ENCODE measurements at places on chromosomes 3 and 15.

DNA sequence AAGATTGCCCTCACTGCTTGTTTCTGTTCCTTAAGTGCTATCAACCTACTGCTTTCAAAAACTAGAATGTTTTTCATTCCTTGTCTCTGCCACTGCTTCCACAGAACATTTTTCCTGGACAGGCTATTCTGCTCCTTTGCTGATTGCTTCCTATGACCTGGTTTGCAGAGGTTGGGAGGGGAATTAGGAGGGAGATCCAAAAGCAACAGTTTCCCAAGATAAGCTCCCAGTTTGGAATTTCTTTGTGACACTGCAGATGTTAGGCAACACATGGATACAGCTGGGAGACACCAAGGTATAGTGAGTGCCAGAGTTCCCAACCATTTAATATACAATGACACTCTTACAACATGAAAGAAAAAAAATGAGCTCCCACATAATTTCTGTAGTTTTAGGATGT, 1036.5 kb downstream of the ROBO2 start:
- DNase-seq = no peak
- no peaks in the 10 kb centered on the region for H3K27me3 ChIP-seq

DNA sequence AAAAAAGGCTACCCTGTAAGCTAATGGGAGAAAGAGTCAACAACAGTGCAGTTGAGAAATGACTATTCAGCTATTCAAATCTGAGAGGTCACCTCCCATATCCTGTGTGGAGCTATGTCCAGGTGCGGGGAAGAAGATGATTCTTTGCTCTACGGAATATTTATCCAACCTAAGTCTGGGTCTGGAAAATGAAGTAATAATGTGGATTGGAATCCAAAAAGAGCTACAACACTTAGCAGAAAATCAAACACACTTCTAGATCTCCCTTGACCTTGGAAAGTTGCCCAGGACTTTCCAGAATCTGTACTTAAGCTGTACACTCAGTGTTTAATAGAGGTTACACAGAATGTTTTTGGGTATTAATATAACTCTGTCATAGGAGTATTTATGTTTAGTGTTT, 251.9 kb downstream of the NAALADL2 start:
- no peaks in the 10 kb centered on the region for H3K4me1 ChIP-seq
- no peak overlapping the region for H3K27ac ChIP-seq
- DNase-seq = no peak
- H3K27me3 ChIP-seq = no peaks in the 10 kb centered on the region

GRCh38 chr15:41775651-41776050, 1.4 kb downstream of the MAPKBP1 start:
- no peaks in the 10 kb centered on the region for H3K27me3 ChIP-seq
- H3K4me1 ChIP-seq = peaks cover 53% of the 10 kb centered on the region
- peaks cover 13% of the 10 kb centered on the region for H3K36me3 ChIP-seq
- no peak for DNase-seq
- H3K4me3 ChIP-seq = peak overlapping the region; percentile 96
- no peak overlapping the region for H3K27ac ChIP-seq

GRCh38 chr3:135416182-135416581, 549.3 kb upstream of the PPP2R3A start:
- H3K36me3 ChIP-seq = no peaks in the 10 kb centered on the region
- H3K27ac ChIP-seq = no peak overlapping the region
- H3K27me3 ChIP-seq = no peaks in the 10 kb centered on the region
- H3K4me1 ChIP-seq = no peaks in the 10 kb centered on the region

- no peaks in the 10 kb centered on the region for H3K36me3 ChIP-seq
- no peaks in the 10 kb centered on the region for H3K27me3 ChIP-seq
- DNase-seq = no peak
- no peak overlapping the region for H3K4me3 ChIP-seq
- no peaks in the 10 kb centered on the region for H3K4me1 ChIP-seq
These were observed 196.2 kb upstream of the CFAP20DC start for GRCh38 chr3:59245859-59246501.

DNA sequence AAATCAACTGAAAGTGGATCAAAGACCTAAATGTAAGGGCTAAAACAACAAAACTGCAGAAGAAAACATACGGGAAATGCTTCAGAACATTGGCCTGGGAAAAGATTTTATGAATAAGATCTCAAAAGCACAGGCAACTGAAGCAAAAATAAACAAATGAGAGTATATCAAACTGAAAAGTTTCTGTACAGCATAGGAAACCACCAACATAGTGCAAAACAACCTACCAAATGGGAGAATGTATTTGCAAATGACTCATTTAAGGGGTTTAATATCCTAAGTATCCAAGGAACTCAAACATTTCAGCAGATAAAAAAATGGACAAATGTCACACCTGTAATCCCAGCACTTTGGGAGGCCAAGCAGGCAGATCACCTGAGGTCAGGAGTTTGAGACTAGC, 489.1 kb downstream of the ROBO1 start:
- DNase-seq = no peak
- H3K27me3 ChIP-seq = no peaks in the 10 kb centered on the region
- no peak overlapping the region for H3K27ac ChIP-seq
- no peak overlapping the region for H3K4me3 ChIP-seq
- no peaks in the 10 kb centered on the region for H3K4me1 ChIP-seq

DNA sequence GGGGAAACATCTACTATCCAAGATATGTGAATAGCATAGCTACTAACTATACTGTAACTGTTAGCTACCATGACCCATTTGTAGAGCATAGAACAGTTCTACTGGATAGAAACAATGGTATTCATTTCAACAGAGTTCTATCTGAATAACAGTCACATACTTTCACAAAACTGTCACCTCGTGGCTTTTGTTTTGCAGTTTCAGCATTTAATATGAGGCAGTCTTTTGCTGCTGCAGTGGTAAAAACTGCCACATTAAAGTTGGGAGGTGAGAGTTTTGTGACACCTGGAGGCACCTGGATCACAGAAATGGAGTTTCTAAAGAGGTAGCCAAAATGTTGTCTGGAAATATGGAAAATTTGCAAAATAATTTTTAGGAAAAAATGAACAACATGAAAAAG, 578.0 kb downstream of the UNC13C start:
- no peaks in the 10 kb centered on the region for H3K36me3 ChIP-seq
- no peak for DNase-seq
- H3K4me3 ChIP-seq = no peak overlapping the region
- H3K27ac ChIP-seq = no peak overlapping the region

- H3K27me3 ChIP-seq = no peaks in the 10 kb centered on the region
- peaks cover 12% of the 10 kb centered on the region for H3K4me1 ChIP-seq
- no peak overlapping the region for H3K27ac ChIP-seq
- H3K36me3 ChIP-seq = no peaks in the 10 kb centered on the region
- no peak overlapping the region for H3K4me3 ChIP-seq
These were observed 268.7 kb downstream of the TIGIT start for GRCh38 chr3:114562557-114562956.

DNA sequence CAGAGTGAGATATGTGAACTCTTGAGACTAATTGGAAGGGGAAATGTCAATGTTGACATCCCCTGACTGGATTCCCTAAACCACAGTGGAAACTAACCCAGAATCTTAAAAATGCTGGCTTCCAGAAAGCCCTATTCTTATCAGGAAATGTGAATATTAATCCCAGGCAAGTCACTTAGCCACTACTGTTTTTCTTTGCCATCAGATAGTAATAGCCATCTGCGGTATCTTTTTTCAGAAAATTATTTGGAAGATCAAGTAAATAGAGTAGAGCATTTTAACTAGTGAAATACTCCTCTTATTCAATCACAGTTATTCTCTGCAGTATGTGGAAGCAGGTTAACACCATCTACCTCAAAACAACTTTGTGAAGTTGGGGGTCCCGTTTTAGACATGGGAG, 318.9 kb downstream of the RORA start:
- no peaks in the 10 kb centered on the region for H3K27me3 ChIP-seq
- peaks cover 3% of the 10 kb centered on the region for H3K36me3 ChIP-seq
- peaks cover 2% of the 10 kb centered on the region for H3K4me1 ChIP-seq
- H3K4me3 ChIP-seq = no peak overlapping the region
- DNase-seq = no peak

DNA sequence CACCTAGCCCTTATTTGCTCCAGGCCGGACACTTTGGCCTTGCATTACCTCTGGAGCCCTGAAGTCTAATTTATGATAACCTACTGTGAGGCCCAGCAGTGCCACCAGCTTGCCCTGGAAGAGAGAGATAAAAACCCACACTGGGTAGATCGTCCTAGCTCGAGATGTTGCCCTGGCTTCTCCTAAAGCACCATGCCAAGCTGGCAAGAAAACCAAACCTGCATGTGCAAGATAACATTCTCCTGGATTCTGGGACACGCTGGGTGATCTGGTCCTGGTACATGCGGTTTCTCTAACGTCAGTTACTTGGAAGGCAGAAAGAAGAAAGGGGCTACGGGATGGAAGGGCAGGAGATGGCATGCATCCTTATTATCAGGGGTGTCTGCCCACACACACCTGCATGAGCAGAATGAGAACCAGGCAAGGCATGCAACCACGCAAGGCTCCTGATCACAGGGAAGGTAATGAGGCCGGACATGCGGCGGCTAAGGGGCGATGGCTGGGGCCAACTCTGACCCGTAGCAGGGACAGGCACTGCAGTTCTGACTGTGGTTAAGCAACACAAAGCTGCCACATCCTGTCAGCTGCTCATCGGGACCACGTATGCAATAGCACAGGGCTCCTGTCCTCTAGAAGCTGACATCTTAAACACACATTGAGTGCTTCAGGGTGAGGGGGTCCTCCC, 73.0 kb downstream of the OXNAD1 start:
- peak overlapping the region; percentile 78 for H3K27ac ChIP-seq
- DNase-seq = peak; percentile 50
- H3K4me1 ChIP-seq = peaks cover 35% of the 10 kb centered on the region
- H3K4me3 ChIP-seq = peak overlapping the region; percentile 68

GRCh38 chr15:68644083-68644904, 65.5 kb downstream of the CORO2B start:
- H3K4me1 ChIP-seq = no peaks in the 10 kb centered on the region
- no peak overlapping the region for H3K4me3 ChIP-seq
- DNase-seq = no peak
- H3K27me3 ChIP-seq = peaks cover 27% of the 10 kb centered on the region

- DNase-seq = no peak
- no peaks in the 10 kb centered on the region for H3K4me1 ChIP-seq
- H3K27ac ChIP-seq = no peak overlapping the region
- H3K36me3 ChIP-seq = no peaks in the 10 kb centered on the region
These were observed 7.6 kb downstream of the KLHL40 start for GRCh38 chr3:42692667-42693529.

DNA sequence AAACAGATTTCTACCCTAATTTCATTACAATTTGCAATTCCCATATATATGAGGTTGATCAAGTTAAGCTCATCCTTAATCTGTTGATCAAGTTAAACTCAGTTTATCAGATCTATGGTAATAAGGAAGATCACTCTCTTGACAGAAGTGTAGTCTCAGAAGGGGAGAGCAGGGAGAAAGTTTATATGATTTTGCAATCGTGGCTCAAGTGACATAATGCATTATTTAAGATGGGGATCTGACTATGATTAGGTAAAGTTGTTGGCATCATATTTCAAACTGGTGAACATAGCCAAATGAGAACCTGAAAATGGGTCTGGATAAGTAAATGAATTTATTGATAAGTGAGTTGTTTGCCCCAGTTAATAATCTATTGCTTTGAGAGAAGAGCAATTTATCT, 995.3 kb downstream of the OTOL1 start:
- no peak for DNase-seq
- H3K27ac ChIP-seq = no peak overlapping the region
- no peaks in the 10 kb centered on the region for H3K4me1 ChIP-seq
- H3K27me3 ChIP-seq = no peaks in the 10 kb centered on the region
- no peaks in the 10 kb centered on the region for H3K36me3 ChIP-seq

All from effector memory CD8-positive, alpha-beta T cell (primary cell).